Renal cortical epithelial cell (primary cell): ENCODE measurements at places on chromosomes 3 and 15.

- DNase-seq = no peak
These were observed 9.7 kb upstream of the CMTM7 start for GRCh38 chr3:32381922-32382321.

GRCh38 chr3:115626006-115626409 is 2.7 kb downstream of the GAP43 start:
- DNase-seq = no peak

DNA sequence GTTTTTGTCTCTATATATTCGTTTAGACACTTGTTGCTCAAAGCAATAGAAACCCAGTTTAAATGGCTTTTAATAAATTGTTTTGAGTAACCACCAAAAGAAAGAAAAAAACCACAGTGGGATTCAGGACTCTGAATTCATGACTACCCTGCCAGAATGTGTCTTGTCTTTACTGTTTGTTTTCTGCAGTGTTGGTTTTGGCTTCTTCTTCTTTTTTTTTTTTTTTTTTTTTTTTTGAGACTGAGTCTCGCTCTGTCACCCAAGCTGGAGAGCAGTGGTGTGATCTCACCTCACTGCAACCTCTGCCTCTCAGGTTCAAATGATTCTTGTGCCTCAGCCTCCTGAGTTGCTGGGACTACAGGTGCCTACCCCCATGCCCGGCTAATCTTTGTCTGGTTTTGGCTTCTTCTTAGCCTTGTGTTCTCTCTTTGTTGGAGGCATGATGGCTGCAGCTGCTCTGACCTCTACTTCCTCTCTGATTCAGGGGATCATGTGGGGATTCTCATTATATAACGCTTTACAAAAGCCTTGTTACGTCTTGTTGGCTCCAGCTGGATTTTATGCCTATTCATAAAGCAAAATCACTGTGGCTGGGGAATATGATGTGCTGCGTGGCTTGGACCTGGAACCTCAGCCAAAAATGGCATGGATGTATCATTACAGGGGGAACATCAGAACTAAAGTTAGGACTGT is 54.0 kb downstream of the PLS1 start:
- DNase-seq = peak; percentile 67

DNA sequence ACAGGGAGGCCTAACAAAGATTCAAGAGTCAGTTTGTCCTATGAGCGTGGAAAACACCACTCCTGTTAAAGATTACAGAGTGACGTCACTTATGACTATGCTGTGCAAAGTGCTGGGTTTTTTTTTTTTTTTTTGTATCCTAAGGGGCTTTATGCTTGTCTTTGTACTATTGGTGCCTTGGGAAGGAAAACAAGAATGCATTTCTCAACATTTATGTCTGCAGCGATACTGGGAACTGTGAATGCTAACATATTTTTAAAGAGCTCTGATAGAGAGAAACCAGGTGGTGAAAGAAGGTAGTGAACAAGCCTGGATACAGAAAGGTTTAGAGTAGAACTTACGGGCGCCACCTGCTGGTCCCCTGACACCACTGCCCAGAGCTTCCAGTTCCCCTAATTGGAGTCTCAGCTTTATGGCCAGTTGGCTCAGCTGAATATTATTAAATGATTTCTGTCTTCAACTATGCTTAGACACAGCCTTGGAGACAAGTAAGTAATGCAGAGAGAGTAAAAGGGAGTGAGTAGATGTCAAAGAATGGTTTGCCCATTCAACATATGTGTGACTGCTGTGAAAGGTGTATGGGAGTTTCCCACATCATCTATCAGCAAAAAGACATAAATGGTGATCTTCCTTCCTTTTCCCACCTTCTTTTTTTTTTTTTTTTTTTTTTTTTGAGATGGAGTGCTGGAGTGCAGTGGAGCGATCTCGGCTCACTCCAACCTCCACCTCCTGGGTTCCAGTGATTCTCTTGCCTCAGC is 807.9 kb upstream of the CFAP20DC start:
- DNase-seq = peak; percentile 90

- DNase-seq = no peak
These were observed 39.9 kb downstream of the GATM start for GRCh38 chr15:45338417-45338816.

DNA sequence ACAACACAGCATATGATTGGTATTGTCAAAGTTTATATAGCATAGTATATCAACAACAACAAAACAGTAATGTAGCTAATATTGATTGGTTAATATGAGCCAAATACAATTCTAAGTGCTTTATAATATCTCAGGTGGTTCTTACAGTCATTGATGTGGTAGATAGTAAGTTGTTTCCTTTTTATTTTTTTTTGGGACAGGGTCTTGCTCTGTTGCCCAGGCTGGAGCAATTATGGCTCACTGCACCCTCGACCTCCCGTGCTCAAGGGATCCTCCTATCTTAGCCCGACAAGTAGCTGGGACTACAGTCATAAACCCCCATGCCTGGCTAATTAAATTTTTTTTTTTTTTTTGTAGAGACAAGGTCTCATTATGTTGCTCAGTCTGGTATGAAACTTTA is 2.7 kb downstream of the RNF13 start:
- no peak for DNase-seq

DNA sequence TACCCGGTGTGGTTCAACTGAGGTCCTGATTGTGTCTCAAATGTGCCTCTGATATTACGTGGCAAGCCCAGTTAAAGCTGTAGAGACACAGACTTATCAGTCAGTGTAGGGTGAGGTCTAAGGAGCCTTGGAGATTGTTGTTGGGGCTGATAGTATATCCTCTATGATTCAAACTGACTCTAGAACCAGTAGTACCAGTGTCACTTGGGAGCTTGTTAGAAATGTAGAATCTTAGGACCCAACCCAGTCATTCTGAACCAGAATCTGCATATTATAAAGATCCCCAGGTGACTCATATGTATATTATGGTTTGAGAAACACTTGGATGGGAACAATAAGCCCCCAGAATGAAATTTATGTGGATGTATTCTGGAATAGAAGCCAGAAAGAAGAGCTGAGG is 83.5 kb downstream of the PIK3R4 start:
- DNase-seq = no peak

GRCh38 chr15:31149987-31150386 is 48.5 kb upstream of the TRPM1 start:
- DNase-seq = no peak

DNA sequence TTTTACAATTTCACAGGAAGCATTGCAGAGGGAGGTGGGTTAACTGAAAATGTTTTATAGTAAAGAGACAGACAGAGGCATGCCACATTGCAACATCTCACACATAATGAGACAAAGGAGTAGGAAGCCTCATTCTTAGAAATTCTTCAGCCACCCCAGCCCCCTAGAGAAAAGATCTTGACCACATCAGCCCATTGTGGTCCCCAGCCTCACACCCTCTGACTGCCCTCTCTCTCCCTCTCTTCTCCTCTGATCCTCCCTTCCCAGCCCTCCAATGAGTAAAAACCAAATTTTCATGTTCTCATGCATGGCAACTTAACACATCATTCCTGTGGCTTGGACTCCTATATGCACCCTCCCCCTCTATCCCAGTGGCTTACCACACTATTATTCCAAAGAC is 174.1 kb downstream of the UACA start:
- peak; percentile 91 for DNase-seq

DNA sequence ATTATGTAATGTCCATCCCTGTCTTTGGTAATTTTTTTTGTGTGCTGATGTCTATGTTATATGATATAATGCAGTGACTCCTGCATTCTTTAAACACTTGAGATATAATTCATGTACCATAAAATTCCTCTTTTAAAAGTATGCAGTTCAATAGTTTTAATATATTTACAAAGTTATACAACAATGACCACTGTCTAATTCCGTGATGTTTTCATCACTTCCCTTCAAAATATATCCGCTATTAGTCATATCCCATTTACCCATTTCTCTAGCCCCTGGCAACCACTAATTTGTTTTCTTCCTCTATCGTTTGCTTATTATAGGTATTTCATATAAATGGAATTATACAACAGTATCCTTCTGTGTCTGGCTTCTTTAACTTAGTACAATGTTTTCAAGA is 64.9 kb upstream of the SUCLG2 start:
- DNase-seq = no peak

DNA sequence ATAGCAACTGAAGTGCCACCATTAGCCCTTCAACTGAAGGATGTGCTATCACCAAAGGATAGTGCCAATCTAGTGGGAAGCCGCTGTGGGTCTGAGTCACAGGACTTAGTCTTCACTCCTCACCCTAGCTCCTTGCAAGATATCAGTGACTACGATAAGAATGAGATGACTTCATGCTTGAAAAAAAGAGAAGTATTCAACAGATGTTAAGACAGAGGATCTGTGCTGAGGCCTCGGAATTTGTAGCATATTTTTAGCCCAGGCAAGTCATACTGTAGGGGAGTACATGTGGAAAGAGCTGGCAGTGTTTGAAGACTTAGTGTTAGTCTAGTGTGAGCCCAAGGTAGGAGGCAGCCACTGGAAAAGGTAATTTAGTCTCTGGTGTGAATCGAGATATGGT is 270.7 kb upstream of the LRTM1 start:
- DNase-seq = peak; percentile 48

- DNase-seq = no peak
These were observed 131.4 kb downstream of the EPHA3 start for GRCh38 chr3:89238846-89239245.

DNA sequence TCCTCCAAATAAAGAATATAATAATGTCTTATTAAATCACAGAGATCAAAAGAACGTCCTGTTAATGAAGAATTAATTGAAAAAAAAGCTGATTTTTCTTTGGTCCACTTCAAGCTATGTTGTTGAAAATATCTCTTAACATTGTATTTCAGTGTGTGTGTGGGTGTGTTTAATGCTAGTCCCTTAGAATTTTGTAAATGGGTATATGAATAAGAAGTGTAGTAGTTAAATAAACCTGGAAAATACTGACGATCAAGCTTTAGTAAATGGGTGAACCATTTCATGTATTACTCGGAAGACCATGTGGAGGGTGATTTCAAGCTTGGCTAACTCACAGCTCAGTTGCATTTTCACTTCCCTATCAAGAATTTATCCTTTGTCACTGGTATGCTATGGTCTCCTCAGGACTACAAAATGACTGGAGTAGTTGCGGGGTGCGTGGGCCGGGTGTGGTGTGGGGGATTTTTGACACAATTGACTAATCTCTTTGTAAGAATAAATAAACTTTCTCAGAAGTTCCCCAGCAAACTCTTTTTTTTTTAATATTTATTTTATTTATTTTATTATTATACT is 586.4 kb downstream of the GRM7 start:
- no peak for DNase-seq

DNA sequence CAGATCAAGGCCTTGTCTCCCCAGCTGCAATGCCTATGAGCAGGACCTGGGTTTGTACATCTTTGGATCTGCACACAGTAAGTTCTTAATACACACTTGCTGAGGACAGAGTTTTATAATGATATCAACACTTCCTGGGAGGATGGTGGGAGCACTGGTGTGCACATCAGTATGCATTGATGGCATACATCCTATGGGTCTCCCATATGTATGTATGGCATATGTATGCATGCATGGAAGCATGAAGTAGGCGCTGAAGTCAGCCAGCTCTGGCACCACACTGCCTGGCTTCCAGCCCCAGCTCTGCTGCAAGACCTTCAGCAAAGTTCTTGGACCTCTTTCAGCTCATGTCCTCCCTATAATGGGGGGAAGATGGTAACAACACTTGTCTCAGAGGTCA is 68.2 kb downstream of the MYLK start:
- no peak for DNase-seq

- DNase-seq = peak; percentile 86
These were observed 283.3 kb upstream of the TRIM42 start for GRCh38 chr3:140394488-140395133.

DNA sequence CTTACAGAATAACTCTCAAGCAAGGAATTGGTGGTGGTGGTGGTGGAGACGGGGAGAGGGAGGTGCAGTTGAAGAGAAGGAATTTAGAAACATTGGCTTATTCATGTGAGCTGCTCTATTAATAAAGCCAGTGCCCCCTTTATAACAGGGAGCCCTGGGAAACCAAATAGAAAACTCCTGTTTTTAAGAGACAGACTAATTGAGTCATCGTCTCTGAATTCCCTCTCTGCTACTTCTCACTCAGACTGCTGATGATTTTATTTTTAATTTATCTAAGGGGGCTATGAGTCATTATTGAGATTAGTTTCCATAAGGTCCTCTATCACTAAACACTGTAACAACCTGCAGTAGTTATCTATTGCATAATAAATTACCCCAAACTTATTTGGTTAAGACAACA is 145.9 kb upstream of the GALNT15 start:
- peak; percentile 23 for DNase-seq

DNA sequence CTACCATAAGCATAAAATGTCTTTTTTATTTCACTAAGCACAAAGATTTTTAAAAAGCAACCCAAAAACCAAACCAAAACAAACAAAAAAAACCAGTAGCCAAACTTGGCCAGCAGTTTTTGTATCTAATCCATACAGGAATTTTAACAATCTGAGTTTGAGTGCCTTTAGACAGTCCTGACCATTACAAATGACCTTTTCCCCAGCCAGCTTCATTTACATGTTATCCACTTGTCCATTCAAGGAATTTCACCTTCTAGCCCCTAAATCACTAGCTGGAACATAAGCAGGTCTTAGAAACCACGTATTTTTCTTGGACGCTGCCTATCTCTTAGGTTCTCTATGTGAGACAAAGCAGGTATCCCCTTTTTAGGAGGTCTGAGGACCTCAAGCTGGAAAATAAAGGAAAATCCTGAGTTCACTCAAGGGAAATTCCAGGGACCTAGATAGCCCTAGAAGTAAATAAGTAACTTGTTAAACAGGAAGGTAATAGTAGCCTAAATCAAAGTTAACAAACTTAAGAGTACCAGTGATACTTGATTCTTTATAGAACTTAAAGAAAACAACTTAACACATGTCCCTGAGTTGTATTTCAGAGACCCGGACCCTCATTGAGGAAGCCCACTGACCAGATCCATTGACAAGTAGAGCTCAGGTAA is 34.2 kb downstream of the CIP2A start:
- peak; percentile 61 for DNase-seq

DNA sequence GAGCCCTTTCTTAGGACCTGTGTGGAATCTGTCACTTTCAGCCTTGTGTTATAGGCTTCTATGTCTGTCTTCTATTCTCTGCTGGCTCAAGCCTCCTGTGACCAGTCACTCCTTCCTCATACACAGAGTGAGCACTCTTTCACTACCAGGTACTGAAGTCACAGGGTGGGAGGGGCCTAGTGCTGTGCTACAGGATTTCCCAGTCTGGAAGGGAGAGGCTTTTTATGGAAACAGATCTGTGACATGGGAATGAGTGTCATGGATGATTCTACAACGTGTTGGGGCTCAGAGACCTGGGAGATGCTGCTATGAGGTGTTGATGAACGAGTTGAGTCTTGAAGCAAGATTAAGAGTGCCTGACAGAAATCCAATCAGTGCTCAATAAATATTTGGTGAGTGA is 100.5 kb downstream of the PDCD6IP start:
- no peak for DNase-seq
